ENCODE measurements at places on chromosomes 2 and 18. TPM values are rescaled to one million over a fixed set of nuclear protein-coding genes. Genes with fewer than 3 reads are reported as not detected.

- no peaks in the 10 kb centered on the region for H3K27me3 ChIP-seq
- H3K4me1 ChIP-seq = no peaks in the 10 kb centered on the region
Measured at GRCh38 chr2:71215447-71215846, 11.5 kb downstream of the PAIP2B start.

DNA sequence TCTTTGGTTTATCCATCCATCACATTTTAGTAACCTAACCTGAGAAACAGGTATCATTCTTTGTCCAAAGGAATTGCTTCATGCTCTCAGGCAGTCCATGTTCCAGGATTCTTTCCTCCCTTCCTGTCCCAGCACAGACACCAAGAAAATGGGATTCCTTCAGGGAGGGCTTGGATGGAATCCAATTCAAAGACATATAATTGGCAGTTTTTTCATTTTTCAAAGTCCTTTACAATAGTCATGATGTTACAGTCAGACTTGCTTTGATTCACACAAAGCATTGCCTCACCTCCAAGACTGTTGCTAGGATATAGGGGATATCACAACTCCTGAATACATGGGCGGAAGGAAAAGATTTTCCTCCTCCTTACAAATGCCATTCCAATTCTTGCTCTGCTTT is 241.4 kb upstream of the ACVR2A start:
- no peaks in the 10 kb centered on the region for H3K4me1 ChIP-seq
- no peak for DNase-seq

GRCh38 chr2:182368996-182369395 is 57.8 kb downstream of the PDE1A start:
- H3K27me3 ChIP-seq = no peaks in the 10 kb centered on the region
- no peaks in the 10 kb centered on the region for H3K36me3 ChIP-seq
- no peaks in the 10 kb centered on the region for H3K4me1 ChIP-seq
- DNase-seq = no peak
- H3K4me3 ChIP-seq = no peak overlapping the region

GRCh38 chr2:112481528-112482233 is at the start of gene TTL:
TSS of gene TTL (plus strand) at chr2:112482156. CDS start at chr2:112482345, 189 bp downstream.
- no peaks in the 10 kb centered on the region for H3K36me3 ChIP-seq
- peak within 1 kb of the TSS; percentile 85 for H3K4me3 ChIP-seq

GRCh38 chr2:105889046-105889445 is 144.3 kb downstream of the NCK2 start:
- H3K27ac ChIP-seq = no peak overlapping the region
- no peaks in the 10 kb centered on the region for H3K27me3 ChIP-seq
- H3K4me1 ChIP-seq = peaks cover 5% of the 10 kb centered on the region
- H3K4me3 ChIP-seq = no peak overlapping the region

DNA sequence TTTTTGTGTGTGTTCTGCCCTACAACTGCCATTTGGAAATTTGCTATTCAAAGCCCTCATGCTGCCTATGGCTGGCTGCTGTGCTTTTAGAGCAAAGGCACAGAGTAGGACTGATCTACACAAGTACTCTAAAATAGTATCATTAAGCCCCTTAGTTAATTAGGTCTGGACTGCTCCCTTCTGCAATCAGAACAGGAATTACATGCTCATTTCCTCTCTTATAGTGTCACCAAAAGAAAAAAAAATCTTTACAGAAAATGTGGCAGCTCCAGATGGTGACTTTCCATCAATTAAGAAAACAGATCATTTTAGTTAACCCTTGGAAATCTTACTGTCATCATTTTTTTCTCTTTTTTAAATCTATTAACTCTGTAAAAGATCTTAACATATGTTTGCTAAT is 337.5 kb downstream of the RIT2 start:
- H3K36me3 ChIP-seq = no peaks in the 10 kb centered on the region
- DNase-seq = no peak
- H3K27me3 ChIP-seq = no peaks in the 10 kb centered on the region
- H3K27ac ChIP-seq = no peak overlapping the region
- H3K4me3 ChIP-seq = no peak overlapping the region

DNA sequence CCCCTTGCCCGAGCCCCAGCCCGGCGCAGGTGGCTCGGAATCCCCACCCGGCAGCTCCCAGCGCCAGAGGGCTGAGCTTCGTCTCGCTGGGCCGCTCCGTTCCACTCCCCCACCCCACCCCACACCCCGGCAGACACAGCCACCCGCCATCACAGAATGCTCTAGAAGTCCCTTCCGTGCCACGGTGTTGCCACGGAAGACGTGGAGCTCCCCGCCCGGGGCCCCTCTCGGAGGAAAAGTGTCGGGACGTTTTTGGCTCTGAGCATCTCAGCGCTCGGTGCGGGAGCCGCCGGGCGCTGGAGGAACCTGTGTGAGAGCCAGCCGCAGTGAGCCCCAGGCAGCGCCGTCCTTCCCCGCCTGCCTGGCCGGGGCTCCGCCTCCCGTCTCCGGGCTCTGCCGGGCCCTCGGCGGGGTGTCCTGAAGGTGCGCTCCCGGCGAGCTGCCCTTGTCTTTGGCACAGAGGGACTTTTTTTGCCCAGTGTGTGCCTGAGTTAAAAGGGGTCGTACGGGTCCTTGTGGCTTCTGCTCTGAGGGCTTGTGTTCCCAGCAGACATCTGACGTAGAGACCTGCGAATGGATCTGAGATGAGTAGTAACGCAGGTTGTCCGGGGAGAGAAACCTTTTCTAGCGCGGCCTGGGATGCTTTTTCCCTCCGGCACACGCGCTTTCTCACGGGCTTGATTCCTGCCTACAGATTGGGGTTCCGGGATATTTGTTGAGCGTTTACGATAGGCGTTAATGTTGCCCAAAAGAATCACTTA is 1.8 kb downstream of the ZCCHC2 start:
- H3K4me1 ChIP-seq = peaks cover 7% of the 10 kb centered on the region
- peak overlapping the region; percentile 90 for H3K4me3 ChIP-seq
- no peaks in the 10 kb centered on the region for H3K36me3 ChIP-seq

DNA sequence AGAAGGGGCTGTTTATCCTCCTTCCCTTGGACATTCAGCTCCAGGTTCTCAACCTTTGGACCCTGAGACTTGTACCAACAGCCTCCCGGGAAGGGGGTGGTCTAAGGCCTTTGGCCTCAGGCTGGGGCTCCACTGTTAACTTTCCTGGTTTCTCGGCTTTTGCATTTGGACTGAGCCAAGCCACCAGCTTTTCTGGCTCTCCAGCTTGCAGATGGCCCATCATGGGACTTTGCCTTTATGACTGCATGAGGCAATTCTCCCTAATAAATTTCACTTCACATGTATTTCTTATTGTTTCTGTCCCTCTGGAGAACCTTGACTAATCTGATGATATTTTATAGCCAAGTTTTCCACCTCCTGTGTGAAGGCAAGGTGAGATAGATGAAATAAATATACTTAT is 180.8 kb downstream of the PPP1R1C start:
- no peaks in the 10 kb centered on the region for H3K4me1 ChIP-seq
- DNase-seq = no peak
- no peaks in the 10 kb centered on the region for H3K27me3 ChIP-seq
- no peaks in the 10 kb centered on the region for H3K36me3 ChIP-seq

- H3K27ac ChIP-seq = peak overlapping the region; percentile 66
- no peaks in the 10 kb centered on the region for H3K27me3 ChIP-seq
- no peaks in the 10 kb centered on the region for H3K36me3 ChIP-seq
- no peaks in the 10 kb centered on the region for H3K4me1 ChIP-seq
Measured at GRCh38 chr2:43186321-43186678, 40.1 kb downstream of the ZFP36L2 start.

- H3K27me3 ChIP-seq = no peaks in the 10 kb centered on the region
- no peak overlapping the region for H3K4me3 ChIP-seq
- no peaks in the 10 kb centered on the region for H3K36me3 ChIP-seq
- no peak for DNase-seq
Measured at GRCh38 chr2:100580367-100581276, 17.8 kb downstream of the PDCL3 start.

- no peaks in the 10 kb centered on the region for H3K27me3 ChIP-seq
- peaks cover 8% of the 10 kb centered on the region for H3K4me1 ChIP-seq
- H3K27ac ChIP-seq = no peak overlapping the region
- no peaks in the 10 kb centered on the region for H3K36me3 ChIP-seq
Measured at GRCh38 chr2:68429311-68429826, 37.7 kb downstream of the FBXO48 start.

- H3K27ac ChIP-seq = no peak overlapping the region
- DNase-seq = no peak
- H3K4me1 ChIP-seq = no peaks in the 10 kb centered on the region
- H3K4me3 ChIP-seq = no peak overlapping the region
- no peaks in the 10 kb centered on the region for H3K36me3 ChIP-seq
- no peaks in the 10 kb centered on the region for H3K27me3 ChIP-seq
Measured at GRCh38 chr2:212408524-212408923, 130.1 kb downstream of the ERBB4 start.

GRCh38 chr18:24090876-24091275 is 48.0 kb upstream of the CABYR start:
- no peak overlapping the region for H3K4me3 ChIP-seq
- DNase-seq = no peak
- H3K4me1 ChIP-seq = no peaks in the 10 kb centered on the region
- H3K36me3 ChIP-seq = no peaks in the 10 kb centered on the region
- no peak overlapping the region for H3K27ac ChIP-seq
- no peaks in the 10 kb centered on the region for H3K27me3 ChIP-seq

DNA sequence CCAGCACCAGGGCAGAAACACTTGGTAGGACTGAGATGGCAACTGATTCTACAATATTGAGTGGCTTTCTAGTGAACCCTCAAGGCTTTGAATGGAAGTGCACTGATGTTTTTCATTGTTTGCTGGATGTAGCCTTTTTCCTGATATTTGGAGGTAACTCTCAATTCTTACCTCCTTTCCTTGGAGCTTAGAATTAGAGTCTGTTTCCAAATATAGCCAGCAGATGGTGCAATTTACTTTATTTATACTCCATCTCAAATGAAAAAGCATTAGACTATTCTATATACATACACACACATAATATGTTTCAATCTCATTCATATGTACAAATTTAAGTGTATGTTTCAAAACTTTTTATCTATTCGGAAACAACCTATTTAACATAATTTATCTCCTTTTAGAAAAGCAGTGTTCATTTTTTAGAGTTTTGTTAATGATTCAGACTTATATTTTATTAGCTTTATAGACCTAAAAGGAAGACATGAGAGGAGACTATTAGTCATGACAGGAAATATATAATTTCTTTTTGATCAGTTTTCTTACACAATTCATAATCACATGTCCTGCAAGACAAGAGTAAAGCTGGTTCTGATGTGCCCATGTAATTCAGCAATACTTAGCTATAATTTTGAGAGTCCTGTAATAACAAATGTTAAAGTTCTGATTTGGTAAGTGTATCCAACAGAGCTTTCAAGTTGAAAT is 124.8 kb downstream of the NUP35 start:
- H3K27ac ChIP-seq = no peak overlapping the region
- H3K4me3 ChIP-seq = no peak overlapping the region
- DNase-seq = no peak
- H3K36me3 ChIP-seq = no peaks in the 10 kb centered on the region
- H3K4me1 ChIP-seq = no peaks in the 10 kb centered on the region

DNA sequence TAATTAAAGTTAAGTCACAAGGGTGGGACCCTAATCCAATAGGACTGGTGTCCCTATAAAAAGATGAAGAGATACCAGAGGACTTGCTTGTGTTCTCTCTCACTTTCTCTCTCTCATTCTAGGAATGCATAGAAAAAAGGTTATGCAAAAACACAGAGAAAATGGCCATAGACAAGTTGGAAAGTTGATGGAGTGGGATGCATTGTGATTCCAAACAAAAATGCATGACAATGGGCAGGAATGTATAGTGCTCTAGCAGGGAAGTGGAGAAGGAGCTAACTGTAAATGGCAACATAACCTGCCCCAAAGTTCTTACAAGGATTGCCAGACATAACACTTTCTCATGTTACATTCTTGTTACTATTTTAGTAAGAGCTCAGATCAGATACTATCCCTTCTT is 301.6 kb upstream of the LRATD1 start:
- no peak for DNase-seq
- H3K27ac ChIP-seq = no peak overlapping the region
- H3K27me3 ChIP-seq = no peaks in the 10 kb centered on the region
- H3K4me1 ChIP-seq = no peaks in the 10 kb centered on the region
- H3K36me3 ChIP-seq = no peaks in the 10 kb centered on the region

Gene UNC80
- 0.12 TPM for total RNA-seq

Gene SERPINB10
- not detected for total RNA-seq

Gene SLC5A7
- not detected for total RNA-seq

Gene MAP2
- total RNA-seq = 23.9 TPM

Gene CHST9
- total RNA-seq = 0.12 TPM

Gene ASTL
- total RNA-seq = not detected

Gene UGT1A10
- total RNA-seq = not detected

Gene STON1
- 42.1 TPM for total RNA-seq

Gene SLC20A1
- total RNA-seq = 13.5 TPM

Gene CROCC2
- 0.15 TPM for total RNA-seq

Gene SLC19A3
- total RNA-seq = 4.0 TPM

All from ovary (tissue), 10 donors.